ENCODE measurements at places on chromosomes 13 and 19.

- no peak for DNase-seq
Observed at GRCh38 chr13:43574605-43575004, 212.2 kb downstream of the ENOX1 start.

DNA sequence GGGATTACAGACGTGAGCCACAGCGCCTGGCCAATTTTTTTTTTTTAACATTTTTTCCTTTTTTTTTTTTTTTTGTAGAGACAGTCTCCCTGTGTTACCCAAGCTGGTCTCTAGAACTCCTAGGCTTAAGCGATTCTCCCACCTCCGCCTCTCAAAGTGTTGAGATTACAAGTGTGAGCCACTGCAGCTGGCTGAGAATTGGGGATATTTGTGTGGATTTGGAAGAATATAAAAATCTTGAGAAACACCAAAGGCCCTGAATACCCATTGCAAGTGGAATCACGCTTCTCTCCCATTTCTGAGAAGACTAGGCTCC, 79.9 kb upstream of the ABCC4 start:
- no peak for DNase-seq

- DNase-seq = no peak
Observed at GRCh38 chr19:405121-405965, 3.6 kb downstream of the C2CD4C start.

DNA sequence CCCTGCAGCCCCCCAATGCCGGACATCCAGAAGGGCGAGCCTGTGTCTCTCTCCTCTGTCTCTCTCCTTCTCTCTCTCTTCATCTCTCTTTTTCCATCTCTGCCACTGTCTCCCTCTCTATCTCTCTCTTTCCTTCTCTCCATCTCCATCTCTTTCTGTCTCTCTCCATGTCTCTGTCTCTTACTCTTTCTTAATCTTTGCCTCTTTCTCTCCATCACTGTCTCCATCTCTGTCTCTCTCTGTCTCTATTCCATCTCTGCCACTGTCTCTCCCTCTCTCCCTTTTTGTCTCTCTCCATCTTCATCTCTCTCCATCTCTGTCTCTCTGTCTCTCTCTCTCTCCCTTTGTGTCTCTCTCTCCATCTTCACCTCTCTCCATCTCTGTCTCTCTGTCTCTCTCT, 25.7 kb upstream of the TCF3 start:
- no peak for DNase-seq

DNA sequence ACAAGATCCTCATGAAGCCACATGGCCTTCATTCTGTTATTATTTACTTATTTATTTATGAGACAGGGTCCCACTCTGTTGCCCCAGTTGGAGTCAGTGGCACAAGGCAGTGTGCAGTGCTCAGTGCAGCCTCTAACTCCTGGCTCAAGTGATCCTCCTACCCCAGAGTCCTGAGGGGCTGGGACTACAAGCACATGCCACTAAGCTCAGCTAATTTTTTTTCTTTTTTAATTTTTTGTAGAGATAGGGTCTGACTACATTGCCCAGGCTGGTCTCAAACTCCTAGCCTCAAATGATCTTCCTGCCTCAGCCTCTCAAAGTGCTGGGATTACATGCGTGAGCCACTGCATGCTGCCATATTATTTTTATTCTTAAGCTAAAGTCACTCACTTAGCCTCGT, 241.4 kb downstream of the UQCRFS1 start:
- no peak for DNase-seq

- DNase-seq = no peak
Observed at GRCh38 chr13:37382146-37382545, 216.4 kb downstream of the POSTN start.

GRCh38 chr13:85799097-85799582, at the start of gene SLITRK6:
SLITRK6 (minus strand) TSS chr13:85799419; CDS start chr13:85796508, 2,911 bp downstream.
- DNase-seq = peak; percentile 53

GRCh38 chr13:112152846-112153245, 85.9 kb downstream of the SOX1 start:
- DNase-seq = no peak

DNA sequence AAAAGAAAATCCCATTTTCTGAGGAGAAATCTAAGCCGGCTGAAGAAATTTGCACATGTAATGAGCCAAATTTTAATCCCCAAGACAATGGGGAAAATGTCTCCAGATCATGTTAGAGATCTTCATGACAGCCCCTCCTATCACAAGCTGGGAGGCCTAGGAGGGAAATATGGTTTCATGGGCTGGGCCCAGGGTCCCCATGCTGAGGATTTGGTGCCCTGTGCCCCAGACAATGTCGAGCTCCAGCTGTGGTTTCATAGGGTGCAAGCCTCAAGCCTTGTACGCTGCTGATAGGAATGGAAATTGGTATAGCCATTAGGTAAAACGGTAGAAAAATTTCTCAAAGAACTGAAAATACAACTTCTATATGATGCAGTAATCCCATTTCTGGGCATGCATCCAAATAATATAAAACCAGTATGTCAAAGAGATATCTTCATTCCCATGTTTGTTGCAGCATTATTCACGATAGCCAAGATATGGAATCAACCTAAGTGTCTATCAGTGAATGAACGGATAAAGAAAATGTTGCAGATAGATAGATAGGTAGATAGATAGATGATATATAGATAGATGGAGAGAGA, 19.3 kb upstream of the FREM2 start:
- no peak for DNase-seq

DNA sequence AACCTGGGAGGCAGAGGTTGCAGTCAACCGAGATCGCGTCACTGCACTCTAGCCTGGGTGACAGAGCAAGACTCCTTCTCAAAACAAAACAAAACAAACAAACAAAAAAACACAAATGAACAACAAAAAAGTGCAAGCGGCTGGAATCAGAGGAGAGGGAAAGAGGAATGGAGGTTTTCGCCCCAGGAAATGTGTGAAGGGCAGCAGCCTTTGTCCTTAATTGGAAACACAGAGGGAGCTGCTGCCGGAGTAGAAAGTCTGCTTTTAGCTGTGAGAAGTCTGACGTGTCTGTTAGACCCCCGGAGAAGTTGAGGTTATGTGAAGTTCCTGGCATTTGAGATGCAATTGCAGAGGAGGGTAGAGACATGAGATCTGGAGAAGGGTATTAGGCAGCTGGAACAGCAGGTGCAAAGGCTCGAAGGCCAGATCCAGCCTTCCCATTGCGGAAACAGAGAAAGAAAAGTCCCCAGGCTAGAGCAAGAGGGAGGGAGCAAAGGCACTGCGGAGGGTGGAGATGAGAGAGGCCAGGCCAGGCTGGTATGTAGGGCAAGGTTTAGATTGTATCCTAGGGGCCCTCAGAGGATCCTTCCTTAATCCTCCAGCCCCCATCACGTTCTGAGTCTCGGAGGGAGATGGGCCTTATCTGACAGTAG, 473 bp downstream of the TMIGD2 start:
- DNase-seq = no peak

GRCh38 chr19:46599716-46600373, 1.3 kb upstream of the CALM3 start:
- DNase-seq = no peak

DNA sequence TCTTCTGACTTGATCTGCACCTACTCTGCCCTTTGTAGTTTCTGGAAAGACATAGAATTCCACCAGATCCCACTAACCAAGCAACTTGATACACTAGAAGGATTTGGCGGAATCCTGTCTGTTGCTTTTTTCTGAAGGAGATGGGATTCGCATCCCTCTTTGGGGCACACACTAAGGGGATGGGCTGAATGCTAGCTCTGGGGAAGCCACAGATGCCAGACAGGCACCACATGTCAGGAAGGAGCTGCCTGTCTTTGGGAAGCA, 52.1 kb downstream of the SERP2 start:
- no peak for DNase-seq

DNA sequence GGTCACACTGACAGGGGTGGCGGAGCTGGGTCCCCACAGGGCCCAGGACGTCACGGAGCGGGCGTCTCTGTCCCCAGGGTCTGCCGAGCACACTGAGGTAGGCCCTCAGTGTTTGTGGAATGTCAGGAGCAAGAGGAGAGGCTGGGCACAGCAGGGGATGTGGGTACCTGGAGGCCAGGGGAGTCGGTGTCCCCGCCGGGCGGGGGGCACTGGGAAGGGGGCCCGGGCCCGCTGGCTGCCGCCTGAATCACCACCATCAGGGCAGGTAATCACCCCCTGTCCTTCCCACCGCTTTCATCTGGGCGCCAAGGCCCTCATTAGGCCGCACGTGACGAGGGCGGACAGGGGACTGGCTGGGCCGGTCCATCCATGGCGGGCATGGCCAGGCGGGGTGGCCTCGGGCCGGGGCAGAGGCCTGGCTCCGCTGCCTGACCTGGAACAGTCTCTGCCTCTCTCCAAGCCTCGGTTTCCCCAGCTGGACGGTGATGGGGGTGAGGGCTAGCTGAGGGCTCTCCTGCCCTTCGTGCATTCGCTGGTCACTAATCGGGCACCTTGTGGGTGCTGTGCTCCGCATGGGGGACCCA, 1.0 kb downstream of the FGF22 start:
- DNase-seq = no peak

DNA sequence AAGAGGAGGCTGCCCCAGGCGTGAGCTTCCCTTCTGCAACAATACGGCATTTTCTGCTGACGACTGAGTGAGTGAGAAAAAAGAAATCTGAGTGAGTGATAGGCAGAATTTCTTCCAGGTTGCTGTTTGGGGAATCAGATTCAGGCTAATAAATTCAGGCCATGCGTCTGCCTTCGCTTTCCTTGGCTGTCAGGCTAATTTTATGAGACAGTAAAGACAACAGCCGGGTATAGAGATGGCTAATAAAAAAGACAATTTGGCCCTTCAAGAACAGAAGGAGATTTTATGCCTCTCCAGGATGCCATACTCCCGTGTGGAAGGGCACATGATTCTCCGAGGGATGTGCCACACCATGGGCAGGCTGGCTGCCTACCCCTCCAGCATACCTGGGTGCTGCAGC, 145.9 kb upstream of the UBL3 start:
- DNase-seq = no peak

GRCh38 chr19:34519602-34520001, 38.0 kb downstream of the WTIP start:
- no peak for DNase-seq

DNA sequence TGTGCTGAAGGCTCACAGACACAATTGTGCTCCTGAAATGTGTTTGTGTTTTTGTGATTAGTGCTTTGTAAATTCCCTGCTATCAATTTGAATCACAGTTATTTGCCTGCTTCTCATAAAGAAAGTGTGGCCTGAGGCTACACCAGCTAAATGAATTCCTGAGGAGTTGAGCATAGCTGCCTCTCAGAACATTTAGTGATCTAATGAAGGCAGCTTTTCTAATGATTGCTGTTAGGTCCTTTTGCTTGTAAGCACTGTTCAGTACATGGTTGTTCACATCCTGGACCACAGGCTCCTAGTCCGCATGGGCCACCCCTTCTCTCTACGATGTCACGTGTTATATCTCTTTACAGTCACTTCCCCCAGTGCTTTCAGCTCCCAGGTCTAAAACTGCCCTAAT, 238.2 kb downstream of the B3GLCT start:
- DNase-seq = no peak

- no peak for DNase-seq
Observed at GRCh38 chr13:77521194-77521593, 14.3 kb upstream of the SCEL start.

DNA sequence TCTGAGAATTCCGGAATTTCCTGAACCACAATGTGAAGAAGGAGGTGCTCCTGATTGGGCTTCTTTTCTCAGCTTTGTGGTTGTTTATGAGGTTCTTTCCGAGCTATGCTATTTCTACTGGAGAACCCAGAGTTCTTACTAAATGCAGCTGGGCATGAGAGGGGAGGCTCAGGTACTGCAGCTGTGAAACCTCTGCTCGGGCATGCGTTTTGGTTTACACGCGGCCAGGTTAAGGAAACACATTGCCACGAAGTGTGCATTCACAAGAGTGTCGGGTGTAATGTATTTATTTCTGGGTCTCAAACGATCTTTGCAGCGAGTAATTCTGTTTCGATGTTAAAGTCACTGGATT, 661 bp upstream of the MIR17HG start:
- no peak for DNase-seq

DNA sequence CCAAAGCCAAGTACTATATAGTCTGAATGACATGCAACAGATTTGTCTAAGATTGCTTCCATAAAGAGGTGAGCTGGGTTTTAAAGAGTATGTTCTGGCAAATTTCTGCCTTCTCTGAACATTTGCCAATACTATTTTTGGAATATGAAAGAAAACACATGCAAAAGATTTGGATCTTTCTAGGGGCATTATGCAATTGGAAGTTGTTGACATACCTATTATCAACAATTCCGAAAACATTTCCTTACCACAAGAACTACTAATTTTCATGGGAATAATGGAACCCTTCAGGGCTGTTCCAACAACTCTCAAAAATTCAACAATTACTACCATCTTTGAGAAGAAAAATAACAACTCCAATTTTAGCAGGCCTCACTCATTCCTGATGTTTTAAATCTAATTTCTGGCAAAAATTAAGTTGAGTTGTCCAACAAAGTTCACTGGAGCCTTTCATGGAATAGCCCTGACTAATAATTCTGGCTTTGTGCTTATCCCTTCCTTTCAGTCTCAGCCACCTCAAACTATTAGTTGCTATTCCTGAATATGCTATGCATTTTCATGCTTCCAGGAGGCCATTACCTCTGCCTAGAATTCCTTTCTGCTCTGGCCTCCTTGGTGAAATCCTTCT, 250.0 kb downstream of the RGCC start:
- DNase-seq = peak; percentile 26

DNA sequence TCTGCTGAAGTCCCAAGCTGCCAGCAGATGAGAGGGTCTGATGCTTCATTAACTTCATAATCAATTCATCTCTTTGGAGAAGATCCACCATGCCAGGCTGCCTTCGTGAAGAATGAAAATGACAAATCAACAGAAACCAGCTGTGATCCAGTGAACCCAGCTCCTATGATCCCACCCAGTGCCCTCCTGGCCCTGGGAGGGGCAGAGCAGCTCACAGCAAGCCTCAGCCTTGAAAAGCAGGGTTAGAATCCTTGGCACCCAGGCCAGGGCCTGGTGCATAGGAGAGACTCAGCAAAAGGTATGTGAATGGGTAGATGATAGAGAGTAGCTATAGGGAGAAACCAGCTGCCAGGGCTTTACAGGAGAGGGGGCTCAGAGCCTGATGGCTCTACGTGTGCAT, 43.6 kb upstream of the UQCRFS1 start:
- no peak for DNase-seq

GRCh38 chr19:7983286-7983950, 22.0 kb downstream of the ELAVL1 start:
- no peak for DNase-seq

DNA sequence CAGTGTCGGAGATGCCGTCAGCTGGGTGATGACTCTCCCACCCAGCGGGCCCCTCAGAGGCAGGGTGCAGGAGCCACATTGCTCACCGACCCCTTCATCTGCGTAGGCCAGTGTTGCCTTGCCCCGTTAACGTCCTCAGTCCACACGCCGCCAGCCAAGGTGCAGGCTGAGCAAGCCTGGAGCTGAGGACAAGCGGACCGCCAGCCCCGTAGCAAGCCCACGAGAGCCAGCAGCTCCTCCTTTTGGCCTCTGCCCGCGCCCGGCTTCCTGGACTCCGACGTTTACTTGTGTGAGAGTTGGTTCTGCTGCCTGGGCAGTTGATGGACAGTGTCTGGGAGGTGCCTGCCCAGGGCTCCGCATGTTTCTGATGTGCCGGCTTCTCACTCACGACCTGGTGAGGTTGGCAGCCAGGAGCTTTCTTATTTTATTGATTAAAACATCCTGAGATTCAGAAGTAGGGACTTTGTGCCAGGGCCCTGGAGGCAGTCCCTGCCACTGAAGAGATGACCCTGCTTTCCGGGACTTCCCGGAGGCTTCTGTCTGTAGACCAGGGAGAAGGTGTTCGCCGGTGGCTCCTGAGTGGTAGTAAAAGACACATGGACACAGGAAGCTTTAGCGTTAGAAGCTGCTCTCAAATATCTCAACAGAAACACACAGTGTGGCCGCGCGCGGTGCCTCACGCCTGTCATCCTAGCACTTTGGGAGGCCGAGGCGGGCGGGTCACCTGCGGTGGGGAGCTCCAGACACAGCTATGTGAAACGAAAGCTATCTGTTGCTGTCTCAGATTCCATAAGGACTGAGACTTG, 5.8 kb downstream of the DAZAP1 start:
- no peak for DNase-seq

All from fibroblast of gingiva (primary cell).